Hematopoietic multipotent progenitor cell treated with erythropoietin and hydrocortisone succinate and interleukin-3 and kit ligand, for 6 days (in vitro differentiated cells): ENCODE measurements at places on chromosomes 3 and 15.
A peak's percentile ranks its signal among the peaks of the same experiment; 100 is the strongest.

DNA sequence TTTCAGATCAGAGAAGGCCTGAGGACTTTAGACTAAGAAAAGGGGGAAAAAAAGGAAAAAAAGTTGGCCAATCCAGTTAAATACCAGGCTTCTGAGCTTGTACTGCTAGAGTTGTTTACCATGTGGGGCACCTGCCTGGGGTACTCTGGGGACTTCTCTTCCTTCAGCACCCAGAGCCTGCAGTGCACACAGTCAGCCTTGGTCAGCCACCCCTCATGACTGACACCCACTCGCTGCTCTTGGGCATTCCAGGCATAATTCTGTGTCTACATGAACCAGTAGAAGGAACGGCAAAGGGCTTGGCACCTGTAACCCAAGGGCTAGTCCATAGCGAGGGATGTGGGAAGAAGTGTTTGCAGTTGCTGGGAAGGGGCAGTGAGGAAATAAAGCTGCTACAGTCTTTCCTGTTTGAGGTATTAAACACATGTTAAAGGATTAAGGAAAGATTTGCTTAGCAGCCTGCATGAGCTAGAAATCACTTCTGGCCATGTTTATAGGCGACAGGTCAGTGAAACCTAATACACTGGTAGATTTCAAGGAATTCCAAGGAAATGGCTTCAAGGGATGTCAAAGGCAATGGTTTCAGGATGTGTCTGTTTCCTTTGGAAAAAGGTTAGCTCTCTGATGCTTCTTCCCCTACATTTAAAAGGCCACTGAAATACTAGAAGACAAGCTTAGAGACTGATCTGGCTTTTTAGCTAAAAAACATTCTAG is 232.5 kb downstream of the CHST2 start:
- no peak for DNase-seq

DNA sequence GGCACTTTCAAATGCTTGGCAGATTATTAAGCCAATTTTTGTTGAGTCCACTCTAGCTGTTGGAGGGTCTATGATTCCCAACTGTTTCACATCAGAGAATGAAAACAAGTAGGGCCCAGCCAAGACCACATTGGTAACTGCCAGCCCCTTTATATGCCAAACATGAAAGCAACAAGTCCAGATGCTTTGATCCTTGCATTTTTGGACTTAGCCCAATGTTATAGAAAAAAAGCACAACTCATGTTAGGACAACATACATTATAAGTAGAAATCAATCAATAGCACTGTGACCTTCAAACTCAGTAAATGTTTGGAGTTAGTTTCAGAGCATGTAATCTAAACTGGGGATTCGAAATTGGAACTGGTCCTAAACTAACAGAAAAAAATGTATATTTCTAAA is 674.7 kb downstream of the MECOM start:
- DNase-seq = no peak

- no peak for DNase-seq
Measured at GRCh38 chr3:113717818-113718217, 21.4 kb upstream of the USF3 start.

DNA sequence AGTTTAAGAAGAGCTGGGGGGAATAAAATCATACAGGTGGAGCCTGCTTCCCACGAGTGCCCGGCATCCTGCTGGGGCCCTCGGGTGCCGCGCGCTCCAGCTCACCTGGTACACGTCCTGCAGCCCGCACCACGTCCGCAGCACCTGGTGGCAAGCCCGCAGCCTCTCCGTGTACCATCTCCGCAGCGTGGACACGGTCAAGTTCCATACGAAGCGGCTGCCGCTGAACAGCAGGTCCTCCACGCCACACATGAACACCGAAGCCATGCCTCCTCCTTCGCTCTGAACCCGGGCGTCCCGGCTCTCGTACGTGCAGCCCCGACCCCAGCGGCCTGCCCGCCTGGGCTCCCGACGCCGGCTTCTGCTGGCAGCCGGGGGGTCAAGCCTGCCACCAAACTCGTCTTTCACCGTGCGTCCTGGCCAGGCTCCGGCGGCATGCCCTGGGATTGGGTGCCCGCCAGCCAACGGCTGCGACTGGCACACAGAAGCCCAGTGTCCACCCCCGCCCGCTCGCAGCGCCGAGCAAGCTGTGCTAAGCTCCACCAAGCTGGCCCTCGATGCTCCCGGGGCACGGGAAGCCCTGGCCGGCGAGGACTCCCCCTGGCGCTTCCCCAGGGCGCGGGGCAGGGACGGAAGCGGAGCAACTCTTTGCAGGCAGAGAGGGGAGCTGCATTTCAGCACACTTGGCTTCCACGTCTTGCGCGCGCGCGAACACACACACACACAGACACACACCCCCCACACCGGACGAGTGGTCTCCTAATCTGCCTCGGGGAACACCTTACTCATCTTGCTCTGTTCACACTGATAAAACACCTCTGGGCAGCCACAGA is at the start of gene FRMD4B:
Gene FRMD4B, minus strand, starts transcription at position 366 of the 833 bp plus-strand sequence. Its CDS starts 99 bp downstream, at position 267.
- DNase-seq = peak; percentile 60

GRCh38 chr3:36894914-36895313 is 49.9 kb downstream of the TRANK1 start:
- DNase-seq = no peak

DNA sequence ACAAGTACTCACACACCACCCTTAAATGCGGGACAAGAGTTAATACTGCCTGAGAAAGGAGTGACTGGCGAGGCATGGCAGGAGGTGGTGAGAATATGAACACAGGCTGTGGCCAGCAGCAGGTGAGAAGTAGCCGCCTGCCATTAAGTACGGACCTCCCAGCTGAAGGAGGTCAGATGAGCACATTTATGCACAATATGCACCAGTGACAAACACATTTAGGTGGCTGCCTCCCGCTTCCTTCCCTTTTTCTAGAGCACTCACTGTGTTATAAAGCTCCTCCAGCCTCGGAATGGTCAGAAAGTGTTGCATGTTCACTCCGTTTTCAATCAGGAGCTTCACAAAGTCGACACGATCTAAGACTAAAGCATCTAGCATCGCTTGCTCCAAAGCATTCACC is 52.4 kb downstream of the TRPM1 start:
- peak; percentile 46 for DNase-seq

GRCh38 chr3:49295489-49296058 is 18.5 kb upstream of the C3orf62 start:
- peak; percentile 78 for DNase-seq

GRCh38 chr3:74850381-74850780 is 235.9 kb upstream of the CNTN3 start:
- DNase-seq = no peak

DNA sequence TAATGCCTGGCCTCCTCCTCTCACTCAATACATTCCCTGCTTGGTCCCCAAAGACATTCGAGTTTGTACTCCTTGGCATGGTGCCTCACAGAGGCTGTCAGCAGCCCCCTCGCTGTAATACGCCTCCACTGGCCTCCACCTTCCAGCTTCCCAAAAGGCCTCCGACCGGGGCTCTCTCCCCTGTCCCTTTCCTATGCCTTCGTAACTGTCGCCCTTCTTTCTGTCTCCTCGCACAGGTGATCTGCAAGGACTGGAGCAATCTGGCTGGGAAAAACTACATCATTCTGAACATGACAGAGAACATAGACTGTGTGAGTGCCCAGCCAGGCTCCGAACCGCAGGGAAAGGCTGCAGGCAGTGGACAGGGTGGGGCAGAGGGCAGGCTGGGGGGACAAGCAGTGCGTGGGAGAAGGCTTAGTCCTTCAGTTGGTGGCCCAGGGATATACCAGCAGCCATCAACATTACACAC is 10.7 kb upstream of the ABTB1 start:
- no peak for DNase-seq

- no peak for DNase-seq
Measured at GRCh38 chr15:75362642-75363249, 5.7 kb downstream of the MAN2C1 start.

GRCh38 chr3:137709011-137709601 is 55.0 kb upstream of the SOX14 start:
- DNase-seq = peak; percentile 27

DNA sequence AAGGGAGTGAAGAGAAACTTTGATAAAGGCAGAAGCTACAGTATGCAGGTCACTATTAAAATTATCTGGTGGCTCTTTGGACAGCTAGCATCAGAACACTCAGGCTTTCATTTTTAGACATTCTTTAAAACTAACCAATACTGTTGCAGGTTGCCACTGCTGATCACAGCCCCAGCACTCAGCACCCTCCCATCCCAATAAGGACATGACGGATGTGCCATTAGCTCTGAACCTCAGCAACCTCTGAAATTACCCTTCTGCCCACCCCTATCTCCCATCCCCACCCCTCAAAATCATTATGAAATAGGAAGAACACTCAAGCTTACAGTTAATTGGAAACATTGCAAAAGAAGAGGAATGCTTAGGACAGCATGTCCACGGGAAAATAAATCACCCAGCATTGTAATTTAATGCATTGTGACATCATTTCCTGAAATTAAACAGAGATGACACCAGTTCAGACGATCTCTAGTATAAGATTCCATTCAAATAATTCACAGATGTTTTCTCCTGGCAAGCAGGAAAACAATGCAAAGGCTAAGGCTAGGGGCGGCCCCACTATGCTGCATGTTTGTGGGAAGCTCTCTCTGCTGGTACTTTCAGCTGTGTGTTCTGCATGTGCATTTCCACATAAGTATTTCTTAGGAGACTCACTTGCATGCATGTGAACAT is 71.6 kb downstream of the MEIS2 start:
- no peak for DNase-seq

DNA sequence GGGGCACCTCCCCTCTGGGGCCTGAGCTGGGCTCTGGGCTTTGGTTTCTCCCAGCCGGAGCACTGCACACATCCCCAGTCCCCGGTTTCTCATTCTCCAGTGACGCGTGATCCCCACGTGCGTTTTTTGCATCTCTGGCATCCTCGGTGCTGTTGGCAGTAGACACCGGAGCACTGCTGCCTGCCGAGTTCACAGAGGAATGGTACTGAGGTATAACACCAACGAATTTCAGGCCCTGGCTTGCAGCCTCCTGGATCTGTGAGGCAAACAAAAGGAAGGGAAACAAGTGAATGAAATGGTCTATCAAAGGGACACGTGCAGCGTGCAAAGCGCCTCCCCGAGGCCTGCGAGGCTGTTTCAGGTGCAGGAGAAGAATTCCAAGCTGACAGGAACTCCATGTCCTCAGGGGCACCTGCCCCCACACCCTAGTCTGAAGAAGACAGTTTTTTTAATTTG is 112.9 kb downstream of the OXNAD1 start:
- DNase-seq = no peak

DNA sequence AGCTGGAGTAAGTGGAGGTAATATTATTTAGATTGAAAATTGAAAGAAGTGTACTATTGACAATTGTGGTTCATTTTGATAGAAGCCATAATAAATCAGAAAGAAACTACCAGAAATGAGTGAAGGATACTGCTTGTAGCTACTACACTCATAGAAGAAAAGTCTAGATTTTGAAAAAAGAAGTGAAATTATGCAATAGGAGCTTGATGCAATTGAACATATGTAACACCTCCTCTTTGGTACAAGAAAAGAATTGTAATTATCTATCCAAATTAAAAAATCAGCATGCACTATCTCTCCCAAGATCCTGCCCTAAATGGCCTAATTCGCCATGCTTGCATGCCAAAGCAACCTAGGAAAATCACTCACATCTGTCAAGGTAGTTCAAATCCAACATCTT is 51.1 kb upstream of the CD200R1L start:
- DNase-seq = no peak
